Ovary (tissue), 10 donors: ENCODE measurements at places on chromosomes 13 and 19. TPM values are rescaled to one million over a fixed set of nuclear protein-coding genes. Genes with fewer than 3 reads are reported as not detected.

CGB5 gene
- total RNA-seq = not detected

GRCh38 chr13:77913003-77913402 is 5.6 kb downstream of the EDNRB start:
- no peak overlapping the region for H3K27ac ChIP-seq
- H3K36me3 ChIP-seq = no peaks in the 10 kb centered on the region
- peaks cover 3% of the 10 kb centered on the region for H3K4me1 ChIP-seq
- no peak for DNase-seq
- H3K4me3 ChIP-seq = no peak overlapping the region
- H3K27me3 ChIP-seq = no peaks in the 10 kb centered on the region

DNA sequence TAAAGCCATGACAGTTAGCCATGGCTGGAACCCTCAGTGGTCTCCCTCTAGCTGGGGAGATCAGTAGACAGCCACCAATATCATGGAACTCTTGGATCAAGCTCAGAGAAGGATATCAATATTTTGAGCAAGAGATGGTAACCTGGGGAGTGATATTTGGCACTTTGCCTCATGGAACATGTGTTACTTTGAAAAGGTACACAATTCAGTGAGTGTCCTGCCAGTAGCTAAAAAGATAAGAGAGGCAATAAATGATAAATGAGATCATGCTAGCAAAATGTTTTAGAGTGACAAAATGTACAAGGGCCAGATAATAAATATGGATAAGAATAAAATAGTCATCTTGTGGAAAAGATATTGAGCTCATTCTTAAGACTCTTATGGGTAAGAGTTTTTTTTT is 1618.7 kb downstream of the OLFM4 start:
- no peak overlapping the region for H3K4me3 ChIP-seq
- no peaks in the 10 kb centered on the region for H3K4me1 ChIP-seq
- no peaks in the 10 kb centered on the region for H3K27me3 ChIP-seq
- no peak for DNase-seq
- no peak overlapping the region for H3K27ac ChIP-seq

- no peak overlapping the region for H3K27ac ChIP-seq
- H3K4me3 ChIP-seq = no peak overlapping the region
- peaks cover 2% of the 10 kb centered on the region for H3K4me1 ChIP-seq
- no peaks in the 10 kb centered on the region for H3K36me3 ChIP-seq
Observed at GRCh38 chr13:80131204-80131603, 209.7 kb downstream of the SPRY2 start.

- H3K4me3 ChIP-seq = no peak overlapping the region
- H3K27ac ChIP-seq = no peak overlapping the region
- H3K27me3 ChIP-seq = peaks cover 2% of the 10 kb centered on the region
- H3K36me3 ChIP-seq = no peaks in the 10 kb centered on the region
- no peaks in the 10 kb centered on the region for H3K4me1 ChIP-seq
- DNase-seq = no peak
Observed at GRCh38 chr13:65336916-65337315, 1893.2 kb downstream of the PCDH9 start.
